Hematopoietic multipotent progenitor cell treated with erythropoietin and hydrocortisone succinate and interleukin-3 and kit ligand, for 4 days (in vitro differentiated cells): ENCODE measurements at places on chromosomes 2 and 18.

DNA sequence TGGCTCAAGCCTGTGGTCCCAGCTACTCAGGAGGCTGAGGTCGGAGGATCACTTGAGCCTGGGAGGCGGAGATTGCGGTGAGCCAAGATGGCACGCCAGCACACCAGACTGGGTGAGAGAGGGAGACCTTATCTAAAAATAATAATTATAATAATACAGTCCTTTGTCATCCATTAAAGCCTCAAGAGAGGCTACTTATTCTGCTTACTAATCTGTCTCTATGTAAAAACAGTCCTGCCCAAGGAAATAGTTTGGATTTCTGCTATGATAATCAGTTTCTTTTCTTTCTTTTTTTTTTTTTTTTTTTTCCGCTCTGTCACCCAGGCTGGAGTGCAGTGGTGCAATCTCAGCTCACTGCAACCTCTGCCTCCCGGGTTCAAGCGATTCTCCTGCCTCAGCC is 228.3 kb downstream of the C1D start:
- DNase-seq, result no peak

- DNase-seq, result no peak
These were observed 132.7 kb upstream of the TTC27 start for GRCh38 chr2:32495139-32495538.

DNA sequence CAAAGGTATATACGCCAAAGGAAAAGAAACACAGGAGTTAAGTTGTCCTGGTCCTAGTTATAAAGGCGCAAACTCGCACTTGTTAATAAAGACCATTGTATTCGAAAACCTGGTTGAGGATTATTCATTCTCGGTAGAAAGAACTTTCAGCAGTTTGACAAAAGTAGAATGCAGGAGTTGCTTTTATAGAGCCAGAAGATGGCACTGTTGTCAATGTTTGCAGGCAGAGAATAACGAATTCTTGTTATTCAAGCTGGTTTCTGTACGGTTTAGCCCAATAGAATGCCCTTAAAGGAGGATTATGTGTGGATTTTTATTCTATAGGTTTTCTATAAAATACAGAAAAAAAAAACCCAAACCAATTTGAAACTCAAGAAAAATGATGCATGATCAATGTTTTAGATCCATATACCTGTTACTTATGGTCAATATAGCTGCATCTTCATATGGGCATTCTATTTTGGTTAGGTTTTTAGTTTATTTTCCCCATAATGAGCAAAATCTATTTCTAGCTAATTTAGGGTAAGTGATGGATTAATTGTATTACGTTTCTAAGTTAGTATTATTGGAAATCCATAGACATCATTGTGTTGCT is 510.3 kb downstream of the PLCL1 start:
- DNase-seq, result peak; percentile 69

DNA sequence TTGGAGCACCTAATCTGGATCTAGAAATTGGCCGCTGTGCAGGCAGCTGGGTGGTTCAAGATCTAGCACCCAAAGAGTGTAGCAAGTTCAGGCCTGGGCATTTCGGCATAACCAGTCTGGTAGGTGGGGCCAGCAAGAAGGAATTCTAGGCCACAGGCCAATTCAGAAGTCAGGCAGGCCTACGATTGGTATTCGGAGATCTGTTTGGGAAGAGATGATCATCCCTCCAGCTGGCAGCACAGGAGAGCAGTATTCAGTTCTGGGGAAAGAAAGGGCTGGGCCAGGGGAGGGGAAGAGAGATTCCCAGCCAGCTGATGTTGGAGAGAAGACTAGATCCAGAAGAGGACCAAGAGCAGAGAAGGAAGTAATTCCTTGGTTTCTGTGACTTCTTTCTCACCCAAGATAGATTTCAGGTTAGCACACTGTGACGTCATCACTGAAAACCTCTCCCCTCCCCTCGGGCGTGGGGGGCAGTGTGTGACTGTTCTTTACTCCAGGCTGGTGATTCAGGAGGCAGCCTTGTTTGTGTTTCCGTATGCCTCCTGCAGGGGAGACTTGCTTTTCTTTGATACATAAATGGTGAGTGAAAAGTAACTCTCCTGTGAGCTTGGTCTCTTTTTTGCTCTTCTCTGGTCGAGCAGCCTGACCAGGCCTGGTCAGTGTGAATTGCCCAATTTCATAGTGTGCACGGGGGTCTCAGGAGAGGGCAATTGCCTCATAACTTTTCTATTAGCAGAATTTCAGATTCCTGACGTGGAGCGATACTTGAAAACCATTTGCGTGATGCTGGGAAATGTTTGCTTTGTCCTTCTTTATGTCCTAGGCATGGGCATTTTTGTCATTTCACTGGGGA is 61.1 kb downstream of the MEIS1 start:
- DNase-seq, result peak; percentile 69

GRCh38 chr2:109613081-109613921 is 465 bp downstream of the SEPTIN10 start:
- peak; percentile 36 for DNase-seq

- DNase-seq, result no peak
These were observed 22.7 kb downstream of the HK2 start for GRCh38 chr2:74856599-74856998.

- DNase-seq, result no peak
These were observed 14.4 kb upstream of the PSMA8 start for GRCh38 chr18:26119246-26119645.

DNA sequence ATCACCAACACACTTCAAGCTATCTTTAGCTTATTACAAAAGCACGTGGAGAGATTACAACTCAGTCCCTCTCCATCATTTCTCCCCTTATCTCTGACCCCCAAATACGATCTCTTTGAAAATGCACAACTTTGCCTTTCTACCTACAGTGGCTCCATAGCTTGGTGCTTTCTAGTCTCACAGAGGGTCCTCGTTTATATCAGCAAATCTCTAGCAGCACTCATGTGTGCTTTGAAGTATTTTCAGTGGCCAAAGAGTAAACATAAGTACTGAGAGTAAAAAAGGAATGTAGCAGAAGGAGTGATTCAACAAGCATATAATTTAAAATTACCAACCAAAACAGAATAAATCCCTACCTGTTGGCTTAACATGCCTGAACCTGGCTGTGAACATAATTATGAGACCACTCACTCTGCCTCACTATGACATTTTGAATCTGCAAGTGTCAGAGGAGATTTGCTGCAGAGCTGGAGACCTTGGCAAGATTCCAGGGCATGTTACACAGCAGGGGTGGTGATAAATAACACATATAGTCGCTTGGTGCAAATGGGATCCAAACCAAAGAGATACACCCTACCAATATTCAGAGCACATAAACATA is 54.6 kb downstream of the LAMA3 start:
- peak; percentile 17 for DNase-seq

DNA sequence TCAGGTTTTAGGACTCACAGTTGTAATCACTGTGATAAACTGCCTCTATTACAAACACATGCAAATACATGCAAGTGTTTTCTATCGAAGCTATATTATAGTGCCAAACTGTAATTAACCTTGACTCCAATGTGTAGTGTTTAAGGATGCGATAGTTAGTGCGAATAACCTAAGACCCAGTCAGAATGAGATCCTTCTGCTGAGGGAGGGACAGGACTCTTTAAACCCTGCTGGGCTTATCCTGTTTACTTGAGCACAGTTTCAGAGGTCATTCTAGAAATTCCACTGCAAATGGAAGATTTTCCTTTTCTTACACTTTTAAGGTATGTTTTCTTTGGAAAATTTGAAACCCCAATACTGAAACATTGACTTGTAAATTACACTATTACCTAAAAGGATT is 68.2 kb downstream of the CALCRL start:
- no peak for DNase-seq
